CD4-positive, alpha-beta T cell (primary cell): ENCODE measurements at places on chromosomes 6 and 20. TPM values are rescaled to one million over a fixed set of nuclear protein-coding genes. Genes with fewer than 3 reads are reported as not detected.

Gene IL17A
- total RNA-seq, result not detected

Gene PAK5
- total RNA-seq, result not detected

Gene RAET1E
- total RNA-seq, result not detected

Gene KCNS1
- not detected for total RNA-seq

Gene SNAP25
- not detected for total RNA-seq

Gene CST8
- not detected for total RNA-seq

Gene MMP24
- not detected for total RNA-seq

Gene KHDC1L
- total RNA-seq, result not detected

Gene GSS
- 24.7 TPM for total RNA-seq

Gene TGM3
- total RNA-seq, result not detected

Gene FAM83B
- total RNA-seq, result not detected

Gene WFDC10B
- not detected for total RNA-seq

Gene MATN4
- not detected for total RNA-seq

Gene TUBB2A
- 58.5 TPM for total RNA-seq

Gene SLC2A10
- not detected for total RNA-seq

Gene SNAP91
- not detected for total RNA-seq

Gene SYNGAP1
- total RNA-seq, result 63.8 TPM
